ENCODE measurements at places on chromosomes 1 and 21.
A peak's percentile ranks its signal among the peaks of the same experiment; 100 is the strongest.

GRCh38 chr1:69055194-69055593 lies 512.5 kb upstream of the LRRC7 start:
- no peak for DNase-seq

DNA sequence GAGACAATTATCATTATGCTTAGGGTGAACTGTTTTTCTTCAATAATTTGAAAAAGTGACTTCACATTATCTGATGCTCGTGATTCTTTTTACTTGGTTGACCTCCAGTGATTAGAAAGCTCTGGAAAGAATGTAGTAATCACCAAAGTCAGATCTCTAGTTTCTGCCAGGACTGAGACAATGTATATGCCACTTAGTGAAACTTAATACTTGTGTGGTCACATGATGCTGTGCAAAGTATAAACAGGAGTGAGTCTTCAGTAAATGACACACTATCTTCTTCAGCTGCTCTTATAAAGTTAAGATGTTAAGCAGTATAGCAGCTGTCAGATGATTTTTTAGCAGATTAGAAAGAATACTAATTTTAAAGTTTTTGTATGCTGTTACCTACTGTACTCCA lies 17.2 kb downstream of the VCAM1 start:
- DNase-seq, result peak; percentile 9

DNA sequence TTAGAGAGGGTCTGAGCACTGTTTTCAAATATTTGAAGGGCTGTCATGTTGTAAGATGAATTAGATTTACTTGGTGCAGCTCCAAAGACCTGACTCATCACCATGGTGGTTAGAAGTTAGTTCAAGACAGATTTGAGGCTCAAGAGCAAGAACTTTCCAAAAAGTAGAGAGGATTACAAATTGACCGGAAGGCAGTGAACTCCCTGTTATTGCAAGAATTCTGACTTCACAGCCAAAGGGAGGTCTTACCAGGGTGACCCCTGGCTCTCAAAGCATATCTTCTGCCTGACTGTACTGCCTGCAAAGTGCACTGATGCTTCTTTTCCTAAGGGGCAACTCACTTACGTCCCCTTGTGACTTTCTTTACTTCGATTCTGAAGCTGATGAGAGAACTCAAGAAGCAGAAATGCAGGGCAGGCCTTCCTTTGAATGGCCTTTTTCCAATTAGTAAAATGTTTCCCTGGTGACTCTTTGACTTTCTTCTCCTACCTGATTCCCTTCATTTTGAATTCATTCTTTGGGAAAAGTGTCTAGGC lies 86.4 kb downstream of the NAV1 start:
- DNase-seq, result no peak

DNA sequence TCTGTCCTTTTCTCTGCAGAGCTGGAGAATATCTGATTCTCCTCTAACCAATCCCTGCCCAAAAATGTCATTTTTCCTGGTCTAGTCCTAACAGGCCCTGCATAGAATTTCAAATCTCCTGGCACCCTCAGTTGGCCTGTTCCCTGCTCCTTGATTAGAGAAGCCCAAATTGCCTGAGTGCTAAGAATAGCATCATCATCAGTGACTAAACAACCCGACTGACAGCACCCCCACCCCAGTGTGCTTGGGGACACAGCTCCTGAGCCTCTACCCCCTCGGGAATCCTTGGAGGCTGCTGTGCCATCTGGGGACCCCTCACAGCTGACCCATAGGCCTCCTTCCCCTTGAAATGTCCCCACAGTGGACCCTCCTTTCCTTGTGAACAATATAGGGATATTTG lies 94.4 kb downstream of the DDX20 start:
- no peak for DNase-seq

DNA sequence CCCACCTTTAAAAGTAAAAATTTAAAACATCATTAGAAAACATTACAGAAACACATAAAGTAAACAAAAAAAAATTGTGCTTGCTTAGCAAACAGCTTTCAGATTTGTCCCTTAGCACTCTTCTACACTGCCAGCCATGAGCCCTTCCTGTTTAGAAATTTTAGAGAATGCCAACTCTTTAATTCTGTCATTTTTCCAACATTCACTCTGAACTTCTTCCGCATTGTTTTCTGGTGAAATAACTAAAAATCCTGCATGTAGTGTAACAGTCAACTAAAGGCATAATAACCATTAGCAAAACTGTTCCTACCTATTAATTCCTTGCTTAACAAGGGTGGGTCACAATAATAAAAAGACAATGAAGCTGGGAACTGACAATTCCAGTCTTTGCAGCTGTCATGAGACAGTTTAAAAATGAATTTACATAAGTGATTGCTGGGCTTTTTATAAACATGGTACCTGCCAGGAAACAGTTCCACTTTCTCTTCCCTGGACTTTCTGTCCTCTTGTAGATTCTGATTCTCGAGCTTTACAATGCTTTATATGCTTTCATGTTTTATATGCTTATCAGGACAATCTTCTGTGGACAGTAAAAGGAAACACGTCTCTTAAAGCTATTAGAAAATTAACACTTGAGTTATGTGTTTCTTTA lies 19.0 kb downstream of the GNG12 start:
- no peak for DNase-seq
